ENCODE measurements at places on chromosomes 7 and 10. TPM values are rescaled to one million over a fixed set of nuclear protein-coding genes. Genes with fewer than 3 reads are reported as not detected.

ZNF518A gene
- total RNA-seq: 41.4 TPM

MLXIPL gene
- total RNA-seq: 1.7 TPM

FGL2 gene
- total RNA-seq: 45.5 TPM

CBLL1 gene
- 20.0 TPM for total RNA-seq

CFAP70 gene
- total RNA-seq: 6.5 TPM

GRCh38 chr10:1551636-1552338 is 185.5 kb downstream of the ADARB2 start:
- DNase-seq: no peak

DNA sequence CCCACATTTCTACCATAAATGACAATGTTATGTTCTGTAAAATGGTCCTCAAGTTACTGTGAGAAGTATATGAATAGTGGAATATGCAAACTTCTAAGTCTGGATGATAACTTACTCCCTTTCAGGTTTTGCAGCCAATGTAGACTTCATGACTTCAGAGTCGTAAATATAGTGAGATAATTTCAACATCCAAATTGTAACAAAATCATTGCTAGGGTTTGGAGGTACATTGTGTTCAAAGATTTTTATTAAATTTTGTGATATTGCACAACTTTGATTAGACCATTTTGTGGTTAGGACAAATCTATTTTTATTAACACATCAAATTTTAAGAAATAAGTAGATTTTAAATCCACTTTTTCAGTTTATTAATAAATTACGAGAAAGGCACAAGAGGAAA is 270.3 kb downstream of the RNLS start:
- no peak for DNase-seq

GRCh38 chr7:148804343-148805235 is 79.5 kb downstream of the EZH2 start:
- no peak for DNase-seq

- DNase-seq: no peak
Measured at GRCh38 chr7:133563251-133563650, 310.4 kb downstream of the EXOC4 start.

- DNase-seq: no peak
Measured at GRCh38 chr7:69656890-69657289, 58.6 kb downstream of the AUTS2 start.

GRCh38 chr10:123165445-123166072 is 11.4 kb downstream of the BUB3 start:
- DNase-seq: no peak

DNA sequence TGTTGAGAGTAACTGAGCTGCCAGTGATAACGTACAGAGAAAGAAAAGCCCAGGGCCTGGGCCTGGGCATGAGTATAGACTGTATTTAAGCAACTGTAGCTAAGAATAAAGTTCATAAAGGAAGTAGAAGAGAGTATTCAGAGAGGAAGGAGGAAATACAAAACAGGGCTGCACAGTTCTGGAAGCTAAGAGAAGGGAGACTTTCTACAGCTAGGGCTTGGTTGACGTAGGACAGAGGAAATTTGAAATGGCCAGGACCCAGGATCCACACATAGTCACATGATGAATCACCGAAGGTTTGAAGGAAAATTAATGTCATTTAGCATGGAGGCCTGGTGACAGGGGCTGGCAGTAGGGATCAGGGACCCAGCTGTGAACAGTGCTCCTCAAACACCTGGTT is 66.7 kb downstream of the ARL4A start:
- DNase-seq: no peak

DNA sequence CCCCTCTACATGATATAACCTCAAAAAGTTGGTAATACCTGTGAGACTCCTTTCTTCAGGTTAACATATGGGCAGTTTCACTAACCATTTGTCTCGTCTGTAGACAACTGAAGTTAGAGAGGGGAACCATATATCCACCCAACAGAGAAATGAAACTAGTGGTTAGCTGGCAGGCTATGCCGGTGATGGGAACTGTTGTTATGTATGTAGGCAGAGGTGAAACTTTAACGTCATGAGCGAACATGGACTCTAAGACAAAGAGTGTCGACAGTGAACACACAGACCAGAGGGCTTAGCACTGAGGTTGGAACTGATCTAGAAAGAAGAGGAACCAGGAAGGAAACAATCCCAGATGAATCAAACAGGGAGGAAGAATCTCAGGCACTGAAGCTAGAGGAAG is 112.4 kb downstream of the ELMO1 start:
- no peak for DNase-seq

DNA sequence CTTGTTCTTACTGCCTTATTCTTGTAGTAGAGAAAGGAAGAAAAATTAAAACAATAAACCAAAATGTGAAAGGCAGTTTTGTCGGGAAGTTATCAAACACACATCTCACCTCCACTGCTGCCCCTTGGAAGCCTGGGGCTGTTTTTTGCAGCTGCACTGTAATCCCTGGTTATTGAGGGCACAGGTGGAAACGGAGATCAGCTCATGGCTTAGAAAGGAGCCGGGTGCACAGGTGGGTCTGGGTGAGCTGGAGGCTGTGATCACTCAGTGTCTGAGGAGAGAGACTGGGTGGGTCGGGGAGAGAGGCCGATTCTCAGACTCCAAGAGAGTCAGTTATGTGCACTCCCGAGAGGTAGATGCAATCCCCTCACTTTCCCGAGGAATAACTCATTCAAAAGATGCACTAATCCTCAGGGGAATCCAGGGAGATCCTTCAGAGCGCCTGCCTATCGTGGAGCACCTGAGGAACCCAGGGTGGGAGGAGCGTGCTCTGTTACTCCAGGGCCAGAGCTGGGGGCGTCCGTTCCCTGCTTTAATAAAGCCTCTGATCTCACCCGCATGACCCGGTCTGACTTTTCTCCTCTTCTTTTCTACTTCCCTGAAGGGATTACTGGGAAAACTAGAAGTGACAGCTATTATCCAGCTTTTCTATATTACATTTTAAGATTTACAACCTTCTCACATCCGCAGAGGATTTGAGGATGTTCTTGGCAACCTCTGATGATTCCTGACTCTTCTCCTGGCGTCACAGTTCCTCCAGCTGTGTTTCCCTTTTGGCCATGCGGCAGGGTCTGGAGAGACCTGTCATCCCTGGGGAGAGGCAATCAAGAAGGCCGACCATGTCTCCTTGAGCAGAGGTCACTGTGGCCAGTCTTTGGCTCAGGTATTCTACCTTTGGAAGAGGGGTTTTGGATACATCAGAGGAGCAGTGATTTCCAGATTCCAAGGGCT is 82.1 kb downstream of the CAMK1D start:
- peak; percentile 71 for DNase-seq

DNA sequence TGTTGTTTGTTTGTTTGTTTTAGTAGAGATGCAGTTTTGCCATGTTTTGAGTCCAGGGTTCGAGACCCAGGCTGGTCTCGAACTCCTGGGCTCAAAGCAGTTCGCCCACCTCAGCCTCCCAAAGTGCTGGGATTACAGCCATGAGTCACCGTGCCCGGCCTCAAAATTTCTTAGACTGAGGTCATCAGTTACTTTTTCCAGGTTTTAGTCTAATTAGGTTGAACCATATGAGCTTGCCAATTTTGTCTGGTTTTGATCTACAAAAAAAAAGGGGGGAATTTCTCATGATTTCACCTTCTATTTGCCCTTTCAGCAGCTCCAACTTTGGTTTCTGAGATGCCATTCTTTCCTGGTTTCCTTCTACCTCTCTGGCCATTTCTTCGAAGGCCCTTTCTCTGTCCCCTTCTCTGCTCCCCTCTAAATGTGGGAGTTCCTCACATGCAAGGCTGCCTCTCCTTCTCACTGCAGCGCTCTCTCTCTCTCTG is 5.5 kb downstream of the CUEDC2 start:
- no peak for DNase-seq

DNA sequence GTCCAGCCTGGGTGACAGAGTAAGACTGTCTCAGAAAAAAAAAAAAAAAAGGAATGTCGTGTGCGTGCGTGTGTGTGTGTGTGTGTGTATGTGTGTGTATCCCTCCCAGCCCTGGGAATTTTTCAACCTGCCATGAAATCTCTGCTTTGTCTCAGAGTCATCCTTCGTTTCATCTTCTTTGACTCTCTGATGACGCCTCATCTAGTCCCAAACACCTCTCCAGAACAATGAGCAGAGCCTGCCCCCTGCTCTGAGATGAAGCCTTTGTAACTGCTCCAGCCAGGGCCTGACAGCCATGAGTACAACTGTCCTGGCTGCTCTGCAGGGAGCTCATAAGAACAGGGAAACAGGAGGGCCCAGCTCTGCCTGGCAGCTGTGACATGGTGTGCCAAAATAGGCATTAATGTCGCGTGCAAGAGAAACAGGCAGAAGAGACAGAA is 149.5 kb downstream of the FAM107B start:
- DNase-seq: peak; percentile 32

- no peak for DNase-seq
Measured at GRCh38 chr10:12502526-12503274, 153.4 kb downstream of the CAMK1D start.
